ENCODE measurements at places on chromosomes 2 and 18. TPM values are rescaled to one million over a fixed set of nuclear protein-coding genes. Genes with fewer than 3 reads are reported as not detected.

KCNE4 gene
- total RNA-seq: not detected

ACVR1 gene
- total RNA-seq: 10.4 TPM

FER1L5 gene
- total RNA-seq: 0.20 TPM

GKN2 gene
- not detected for total RNA-seq

TSGA10 gene
- 6.7 TPM for total RNA-seq

NIFK gene
- 104 TPM for total RNA-seq

COL4A3 gene
- not detected for total RNA-seq

BBS5 gene
- 2.0 TPM for total RNA-seq
